Gastrocnemius medialis (tissue), 4 donors: ENCODE measurements at places on chromosomes 12 and 14. TPM values are rescaled to one million over a fixed set of nuclear protein-coding genes. Genes with fewer than 3 reads are reported as not detected.
A peak's percentile ranks its signal among the peaks of the same experiment; 100 is the strongest.

The KRT80 gene
- not detected for total RNA-seq

DNA sequence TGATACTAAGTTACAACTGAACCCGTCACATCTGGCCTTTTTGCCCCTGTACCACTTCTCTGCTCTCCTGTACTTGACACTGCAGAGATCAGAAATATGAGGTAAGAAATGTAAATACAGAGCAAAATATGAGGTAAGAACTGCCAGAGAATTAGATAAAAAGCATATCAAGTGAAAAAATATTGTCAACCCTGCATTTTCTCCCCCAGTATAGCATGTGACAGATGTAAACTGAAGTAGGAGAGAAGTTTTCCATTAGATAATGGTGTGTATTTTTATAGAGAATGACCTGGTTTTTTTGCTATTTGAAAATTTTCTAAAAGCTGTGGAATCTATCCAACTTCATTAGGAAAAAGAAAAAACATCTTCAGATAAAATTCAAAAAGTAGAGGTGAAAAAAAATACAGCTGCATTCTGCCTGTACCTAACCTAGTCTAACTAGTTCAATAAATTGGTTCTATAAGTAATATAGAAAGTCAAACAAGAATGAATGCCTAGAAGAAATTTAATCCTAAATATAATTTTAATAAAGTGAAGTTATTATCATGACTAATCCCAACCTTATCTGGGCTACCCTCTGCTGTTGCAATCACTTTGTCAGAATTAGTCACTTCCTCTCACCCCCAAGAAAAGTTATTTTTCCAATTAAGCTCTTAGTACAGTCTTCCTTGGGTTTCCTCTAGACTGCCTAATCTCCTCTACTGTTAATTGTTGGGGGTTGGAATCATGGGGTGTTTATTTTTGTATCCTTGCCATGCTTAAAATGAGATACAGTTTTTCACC is 210.0 kb downstream of the RASSF9 start:
- no peak for DNase-seq

GRCh38 chr12:104722601-104723534 is 235.2 kb downstream of the SLC41A2 start:
- DNase-seq: no peak

DNA sequence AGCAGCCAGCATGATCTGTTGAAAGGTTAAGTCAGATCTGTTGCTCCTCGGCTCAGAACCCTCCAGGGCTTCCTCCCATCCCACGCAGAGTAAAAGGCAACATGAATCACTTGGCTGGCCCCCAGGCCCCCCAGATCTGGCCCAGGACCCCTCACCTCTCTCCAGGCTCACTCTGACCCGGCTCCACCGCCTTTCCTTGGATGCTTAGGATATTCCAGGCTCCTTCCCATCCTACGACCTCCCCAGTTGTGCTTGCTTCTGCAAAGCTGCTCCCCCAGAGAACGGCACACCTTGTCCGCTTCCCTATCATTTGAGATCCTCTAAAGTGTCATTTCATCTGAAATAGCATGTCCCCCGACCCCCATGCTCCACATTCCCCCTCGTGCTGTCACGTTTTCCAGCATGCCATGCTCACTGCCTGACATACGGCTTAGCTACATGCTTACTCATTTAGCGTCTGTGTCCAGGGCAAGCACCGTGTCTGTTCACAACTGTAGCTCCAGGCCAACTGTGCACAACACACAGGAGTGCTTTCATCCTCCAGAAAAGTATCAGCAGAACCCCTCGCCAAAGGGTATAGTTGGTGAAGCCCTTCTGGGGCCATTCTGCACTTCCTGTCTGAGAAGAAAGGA is 33.6 kb upstream of the BDKRB2 start:
- DNase-seq: no peak

The SLC8A3 gene
- 14.1 TPM for total RNA-seq

- no peak for DNase-seq
These were observed 414.1 kb downstream of the KCNH5 start for GRCh38 chr14:62631176-62631575.

The TSPAN11 gene
- total RNA-seq: 0.05 TPM

DNA sequence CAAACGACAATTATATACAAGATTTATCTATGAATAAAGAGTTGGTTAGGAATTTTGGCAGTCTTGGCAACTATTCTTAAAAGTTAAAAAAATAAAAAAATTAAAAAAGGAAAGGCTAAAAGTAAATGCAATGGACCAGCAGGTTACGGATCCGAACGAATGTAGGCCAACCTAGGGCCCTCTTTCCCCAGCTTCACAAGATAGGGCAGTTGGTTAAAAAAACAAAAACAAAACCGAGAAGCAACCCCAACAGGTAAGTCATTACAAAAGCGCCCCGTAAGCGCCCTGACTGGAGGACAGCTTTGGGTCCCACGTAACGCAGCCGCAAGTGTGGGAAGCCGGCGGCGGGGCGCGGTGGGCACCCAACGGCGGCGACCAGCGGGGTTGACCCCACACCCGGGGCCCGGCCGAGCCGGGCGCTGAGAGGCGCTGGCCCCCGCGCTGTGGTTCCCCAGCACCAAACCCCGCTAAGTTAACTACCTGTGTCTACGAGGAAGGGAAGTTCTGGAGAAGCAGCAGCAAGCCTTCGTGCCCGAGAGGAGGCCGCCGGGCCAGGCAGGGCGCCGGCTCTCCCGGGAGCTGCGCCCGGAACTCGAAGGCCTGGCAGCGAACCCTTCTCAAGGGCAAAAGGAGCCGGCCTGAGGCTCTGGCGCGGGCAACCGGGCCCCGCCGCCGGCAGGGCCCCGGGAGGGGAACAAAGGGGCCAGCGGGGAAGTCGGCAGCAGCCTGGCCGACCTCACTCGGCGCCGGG is 882 bp downstream of the HECTD1 start:
- peak; percentile 41 for DNase-seq

The CD69 gene
- not detected for total RNA-seq

GRCh38 chr12:33752854-33753253 is 269.4 kb upstream of the ALG10 start:
- DNase-seq: no peak

DNA sequence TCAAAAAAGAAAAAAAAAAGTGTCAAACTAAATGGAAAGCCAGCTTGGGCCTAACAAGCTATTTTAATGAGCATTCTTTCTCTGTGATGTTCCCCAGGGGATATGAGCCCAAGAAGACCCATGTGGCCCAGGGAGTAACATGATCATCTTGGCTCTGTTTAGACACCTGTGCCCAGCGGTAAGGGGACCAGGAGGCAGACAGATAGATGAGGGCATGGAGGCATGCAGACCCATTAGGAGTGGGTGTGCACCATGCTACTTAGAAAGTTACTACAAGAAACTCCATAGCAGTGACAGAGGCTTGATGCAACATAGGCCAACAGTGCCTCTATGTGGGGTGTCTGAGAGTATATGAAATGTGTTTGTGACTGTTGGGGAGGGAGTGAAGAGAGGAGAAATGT is 3.1 kb upstream of the CREBL2 start:
- no peak for DNase-seq

The PTHLH gene
- not detected for total RNA-seq

DNA sequence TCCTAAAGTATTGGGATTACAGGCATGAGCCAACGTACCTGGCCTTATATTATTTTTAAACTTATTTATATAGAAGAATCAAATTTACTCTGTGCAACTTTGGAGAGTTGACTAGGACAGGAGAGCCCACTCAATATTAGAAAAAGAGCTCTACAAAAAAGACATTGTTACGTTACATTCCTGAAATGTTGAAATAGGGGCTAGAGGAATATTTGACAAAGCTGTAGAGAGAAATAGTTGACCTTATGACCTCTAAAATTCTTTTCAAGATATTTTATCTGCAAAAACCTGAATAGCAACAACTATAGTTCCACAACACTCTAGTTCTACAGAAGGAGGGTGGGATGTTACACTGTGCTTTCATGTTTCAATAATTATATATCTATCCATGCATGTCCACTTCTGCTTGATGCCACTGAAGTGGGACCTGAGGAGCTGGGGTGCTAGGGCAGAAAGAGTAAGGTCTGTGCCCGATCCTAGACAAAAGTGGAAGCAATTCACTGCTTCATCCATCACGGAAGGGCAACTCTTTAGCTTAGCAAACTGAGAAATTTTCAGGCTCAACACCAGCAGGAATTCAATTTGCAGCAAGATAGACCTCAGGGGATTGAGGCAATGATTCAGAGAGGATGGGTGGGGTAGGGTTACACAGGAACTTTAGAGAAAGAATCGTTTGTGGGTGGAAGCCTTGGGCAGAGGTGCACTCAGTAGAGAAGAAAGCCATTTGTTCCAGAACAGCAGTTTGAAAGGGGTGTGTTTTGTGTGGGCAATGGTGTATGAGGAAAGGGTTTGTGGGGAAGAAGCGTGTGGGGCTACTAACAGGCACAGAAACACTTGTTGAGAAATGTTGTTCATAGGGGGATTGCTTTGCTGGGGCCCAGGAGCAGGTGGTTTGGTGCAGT is 16.0 kb upstream of the RNASE10 start:
- DNase-seq: no peak

DNA sequence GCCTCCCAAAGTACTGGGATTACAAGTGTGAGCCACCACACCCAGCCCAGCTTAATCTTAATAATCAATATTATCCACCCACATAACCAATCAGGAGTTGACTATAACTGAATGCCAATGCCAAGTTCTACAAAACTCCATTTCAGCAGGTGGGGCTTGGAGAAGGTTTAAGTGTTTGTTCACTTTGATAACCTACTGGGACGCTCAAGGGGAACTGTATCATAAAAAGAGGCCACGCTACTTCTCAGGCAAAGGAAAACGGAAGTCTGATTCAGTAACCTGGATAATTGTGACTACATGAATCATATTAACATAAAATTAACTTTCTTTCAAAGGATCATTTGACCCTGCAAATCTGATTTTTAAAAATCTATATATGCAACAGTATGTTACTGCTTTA is 179.2 kb downstream of the BCAT1 start:
- DNase-seq: no peak

GRCh38 chr12:6083601-6084000 is 40.9 kb downstream of the VWF start:
- no peak for DNase-seq

The KRT82 gene
- total RNA-seq: not detected

GRCh38 chr12:118334939-118335567 is 37.7 kb downstream of the TAOK3 start:
- DNase-seq: no peak

GRCh38 chr12:119096429-119097202 is 82.1 kb upstream of the HSPB8 start:
- DNase-seq: no peak

The BICDL1 gene
- not detected for total RNA-seq

The ANHX gene
- not detected for total RNA-seq
